ENCODE measurements at places on chromosomes 5 and 9.

GRCh38 chr5:29208024-29208423 lies 1985.5 kb upstream of the CDH6 start:
- no peaks in the 10 kb centered on the region for H3K4me1 ChIP-seq
- H3K27me3 ChIP-seq: no peaks in the 10 kb centered on the region
- DNase-seq: peak; percentile 5
- no peak overlapping the region for H3K27ac ChIP-seq

DNA sequence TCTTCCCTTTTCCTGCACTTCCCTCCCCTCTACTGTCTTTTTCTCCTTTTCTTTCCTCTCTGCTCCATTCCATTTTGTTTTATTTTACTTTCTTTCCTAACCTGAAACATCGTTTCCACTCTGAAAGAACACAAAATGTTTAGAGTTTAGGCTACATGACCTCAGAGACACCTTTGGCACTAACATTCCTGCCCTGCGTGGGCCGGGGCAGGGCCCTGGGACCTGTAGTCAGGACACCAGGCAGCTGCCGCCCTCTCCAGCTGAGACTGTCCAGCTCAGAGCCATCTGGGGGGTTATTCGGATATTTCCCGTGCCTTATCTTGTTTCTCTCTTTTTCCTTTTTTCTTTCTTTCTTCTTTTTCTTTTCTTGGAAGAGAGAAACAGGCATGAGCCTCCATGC lies 58.3 kb upstream of the ERCC6L2 start:
- H3K27me3 ChIP-seq: no peaks in the 10 kb centered on the region
- no peak overlapping the region for H3K4me3 ChIP-seq
- peaks cover 26% of the 10 kb centered on the region for H3K4me1 ChIP-seq

DNA sequence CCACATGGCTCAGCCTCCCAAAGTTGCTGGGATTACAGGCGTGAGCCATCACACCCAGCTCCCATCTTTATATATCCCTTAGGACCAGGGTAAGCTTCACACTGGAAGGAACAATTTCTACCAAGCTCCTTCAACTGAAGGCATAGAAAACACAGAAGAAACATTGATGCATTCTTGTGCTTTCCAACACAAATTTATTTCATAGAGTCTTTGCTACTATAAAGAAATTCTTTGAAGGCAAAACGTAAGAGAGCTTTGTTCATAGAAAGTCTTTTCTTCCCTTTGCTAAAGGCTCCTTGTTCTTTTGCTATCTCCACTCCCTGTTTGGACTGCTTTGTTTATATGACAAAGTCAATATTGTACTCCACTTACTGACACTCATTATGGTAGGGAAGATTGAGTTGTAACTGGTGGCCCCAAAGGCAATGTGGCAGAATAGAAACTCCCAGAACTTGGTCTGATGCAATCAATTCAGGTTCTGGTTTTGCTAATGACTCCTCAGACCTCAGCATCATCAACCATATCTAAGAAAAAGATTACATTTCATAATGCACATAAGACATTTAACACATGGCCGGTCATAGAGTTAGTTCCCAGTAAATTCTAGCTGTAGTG lies 97.4 kb upstream of the CLINT1 start:
- peak; percentile 23 for DNase-seq
- no peaks in the 10 kb centered on the region for H3K4me1 ChIP-seq
- H3K36me3 ChIP-seq: no peaks in the 10 kb centered on the region
- H3K27me3 ChIP-seq: no peaks in the 10 kb centered on the region
- no peak overlapping the region for H3K4me3 ChIP-seq

DNA sequence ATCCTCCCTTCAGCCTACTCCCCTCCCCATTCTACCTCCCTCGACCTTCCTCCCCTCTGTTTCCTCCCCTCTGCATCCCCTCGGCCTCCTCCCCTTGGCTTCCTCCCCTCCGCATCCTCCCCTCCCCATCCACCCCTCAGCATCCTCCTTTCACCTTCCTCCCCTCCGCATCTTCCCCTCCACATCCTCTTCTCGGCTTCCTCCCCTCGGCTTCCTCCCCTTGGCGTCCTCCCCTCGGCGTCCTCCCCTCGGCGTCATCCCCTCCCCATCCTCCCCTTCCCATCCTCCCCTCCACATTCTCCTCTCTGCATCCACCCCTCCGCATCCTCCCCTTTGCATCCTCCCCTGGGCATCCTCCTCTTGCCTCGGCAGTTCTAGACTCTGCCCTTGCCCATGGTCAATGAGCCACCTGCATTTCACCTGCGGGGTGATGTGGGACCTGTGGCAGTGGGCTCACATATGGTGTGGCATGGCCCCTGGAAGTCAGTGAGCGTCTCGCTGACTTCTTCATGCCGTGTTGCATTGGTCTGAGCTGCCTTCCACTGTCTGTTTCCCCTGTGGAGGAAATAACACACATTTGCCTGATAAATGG lies 113.0 kb downstream of the WNK2 start:
- H3K27ac ChIP-seq: no peak overlapping the region
- DNase-seq: no peak

GRCh38 chr9:5044160-5044559 lies 59.1 kb downstream of the JAK2 start:
- H3K36me3 ChIP-seq: peaks cover 32% of the 10 kb centered on the region
- no peak overlapping the region for H3K27ac ChIP-seq
- DNase-seq: no peak
- no peaks in the 10 kb centered on the region for H3K27me3 ChIP-seq
- H3K4me1 ChIP-seq: peaks cover 4% of the 10 kb centered on the region
- no peak overlapping the region for H3K4me3 ChIP-seq

Data from mesenchymal stem cell (in vitro differentiated cells and primary cell).